Activated T-helper 1 cell treated with anti-CD3 and anti-CD28 coated beads, Interleukin-12 subunit alpha, Interleukin-12 subunit beta, Interleukin-2, Interleukin-4 antibody, amounts not matched to agents 30 ng/mL and 10 ng/mL and 1 ng/mL, durations not matched to agents 14 hours and 24 hours and 36 hours (primary cell): ENCODE measurements at places on chromosomes 11 and 22.

GRCh38 chr22:40592352-40593113, 44.0 kb downstream of the MRTFA start:
- DNase-seq = no peak

DNA sequence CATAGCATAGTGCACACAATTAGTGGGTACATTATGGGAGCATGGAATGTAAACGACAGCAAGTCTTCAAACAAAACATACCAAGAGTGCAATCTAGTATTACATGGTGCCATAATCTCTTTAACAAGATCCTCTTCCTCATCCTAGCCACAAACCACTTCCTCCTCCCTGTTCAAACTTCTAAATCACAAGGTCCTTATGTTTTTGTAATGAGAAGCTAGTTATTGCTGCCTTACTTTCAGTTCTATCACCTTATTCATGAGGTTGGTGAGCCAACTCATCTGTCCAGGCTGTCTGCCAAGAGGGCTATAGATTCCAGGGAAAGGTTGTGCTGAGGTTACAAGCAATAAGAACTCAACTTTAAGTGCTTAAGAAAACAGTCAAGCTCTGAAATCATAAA, 195.4 kb upstream of the ARHGAP20 start:
- peak; percentile 17 for DNase-seq

GRCh38 chr11:11514246-11514645, 107.6 kb downstream of the GALNT18 start:
- no peak for DNase-seq

- peak; percentile 65 for DNase-seq
These were observed 4.6 kb downstream of the SAA2 start for GRCh38 chr11:18243783-18244362.

GRCh38 chr11:120778685-120779490, 245.0 kb upstream of the TBCEL start:
- no peak for DNase-seq

DNA sequence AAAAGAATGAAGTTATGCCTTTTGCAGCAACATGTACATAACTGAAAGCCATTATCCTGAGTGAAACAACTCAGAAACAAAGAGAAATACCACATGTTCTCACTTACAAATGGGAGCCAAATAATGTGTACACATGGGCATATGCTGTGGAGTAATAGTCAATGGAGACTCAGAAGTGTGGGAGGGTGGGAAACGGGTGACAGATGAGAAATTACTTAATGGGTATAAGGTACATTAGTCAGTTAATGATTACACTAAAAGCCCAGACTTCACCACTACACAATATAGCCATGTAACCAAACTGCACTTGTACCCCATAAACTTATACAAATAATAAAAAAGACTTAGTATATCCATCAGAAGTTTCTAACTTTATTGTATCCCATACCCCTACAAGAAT, 674.1 kb upstream of the ARHGAP42 start:
- DNase-seq = no peak

GRCh38 chr11:8839957-8840945, 70.7 kb upstream of the AKIP1 start:
- DNase-seq = no peak

- no peak for DNase-seq
These were observed 28.8 kb downstream of the PACSIN2 start for GRCh38 chr22:42986115-42986514.

DNA sequence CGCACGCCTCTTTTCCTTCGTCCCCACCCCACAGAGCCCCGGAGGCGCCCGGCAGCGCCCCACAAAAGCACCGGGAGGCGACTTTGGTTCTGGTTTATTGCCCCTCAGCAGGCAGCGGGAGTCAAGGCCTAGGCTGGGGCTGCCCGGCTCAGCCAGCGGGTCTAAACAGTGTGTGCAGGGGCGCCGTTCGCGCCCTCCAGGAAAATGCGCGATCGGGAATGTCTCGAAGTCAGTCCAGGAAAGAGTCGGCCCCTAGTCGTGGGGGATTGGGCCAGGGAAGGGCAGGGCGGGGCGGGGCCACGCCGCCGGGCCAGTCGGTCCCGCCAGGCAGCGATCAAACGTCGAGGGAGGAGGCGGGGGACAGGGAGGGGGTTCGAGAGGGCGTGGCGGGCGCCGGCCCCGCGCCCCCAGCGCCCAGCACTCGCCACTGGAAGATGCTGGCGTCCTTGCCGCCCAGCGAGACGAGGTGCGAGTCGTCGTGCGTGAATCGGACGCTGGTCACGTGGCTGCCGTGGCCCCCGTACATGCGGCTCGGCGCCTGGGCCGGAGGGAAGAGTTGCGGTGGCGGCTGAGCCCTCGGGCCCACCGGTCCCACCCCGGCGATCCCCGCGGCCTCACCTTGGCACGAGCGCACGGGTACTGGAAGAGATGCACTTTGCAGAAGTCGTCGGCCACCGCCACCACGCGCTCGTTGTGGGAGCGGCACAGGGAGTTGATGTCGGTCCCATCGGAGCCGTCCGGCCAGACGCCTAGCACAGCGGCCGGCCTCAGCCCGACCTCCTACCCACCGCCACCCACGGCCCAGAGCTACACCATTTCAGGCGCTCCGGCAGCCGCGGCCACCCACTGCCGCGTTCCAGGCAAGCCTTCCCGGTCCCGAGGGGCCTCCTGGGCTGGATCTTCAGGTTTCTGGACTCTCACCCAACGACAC, 741 bp upstream of the MTA2 start:
- no peak for DNase-seq

GRCh38 chr11:47176328-47177228, at the start of gene ARFGAP2:
Gene ARFGAP2 (minus strand): TSS chr11:47176879. CDS start chr11:47176853, 26 bp downstream.
- peak; percentile 96 for DNase-seq
